SJSA1 (cell line): ENCODE measurements at places on chromosomes 12 and 14. TPM values are rescaled to one million over a fixed set of nuclear protein-coding genes. Genes with fewer than 3 reads are reported as not detected.

- no peak for DNase-seq
- no peak overlapping the region for H3K27ac ChIP-seq
- no peaks in the 10 kb centered on the region for H3K4me1 ChIP-seq
- H3K27me3 ChIP-seq: peaks cover 4% of the 10 kb centered on the region; the same call in 1 of the 2 replicates
Observed at GRCh38 chr14:36451310-36452065, 68.5 kb downstream of the NKX2-1 start.

GRCh38 chr14:91420686-91421085 lies 3.1 kb upstream of the CCDC88C start:
- H3K27ac ChIP-seq: no peak overlapping the region
- H3K36me3 ChIP-seq: no peaks in the 10 kb centered on the region
- no peak overlapping the region for H3K4me3 ChIP-seq
- DNase-seq: no peak
- peaks cover 11% of the 10 kb centered on the region for H3K4me1 ChIP-seq

- no peaks in the 10 kb centered on the region for H3K4me1 ChIP-seq
- H3K36me3 ChIP-seq: no peaks in the 10 kb centered on the region
- no peaks in the 10 kb centered on the region for H3K27me3 ChIP-seq
- H3K27ac ChIP-seq: no peak overlapping the region
Observed at GRCh38 chr12:40001406-40001805, 104.5 kb downstream of the SLC2A13 start.

GRCh38 chr12:27861428-27862167 lies 81.6 kb upstream of the MANSC4 start:
- H3K4me1 ChIP-seq: peaks cover 7% of the 10 kb centered on the region; the same call in 1 of the 2 replicates
- DNase-seq: no peak
- no peaks in the 10 kb centered on the region for H3K27me3 ChIP-seq
- H3K27ac ChIP-seq: no peak overlapping the region

GRCh38 chr12:29752121-29752520 lies 31.6 kb downstream of the TMTC1 start:
- no peaks in the 10 kb centered on the region for H3K4me1 ChIP-seq
- H3K27me3 ChIP-seq: no peaks in the 10 kb centered on the region; the same call in 1 of the 2 replicates
- H3K4me3 ChIP-seq: no peak overlapping the region
- no peaks in the 10 kb centered on the region for H3K36me3 ChIP-seq
- DNase-seq: no peak

DNA sequence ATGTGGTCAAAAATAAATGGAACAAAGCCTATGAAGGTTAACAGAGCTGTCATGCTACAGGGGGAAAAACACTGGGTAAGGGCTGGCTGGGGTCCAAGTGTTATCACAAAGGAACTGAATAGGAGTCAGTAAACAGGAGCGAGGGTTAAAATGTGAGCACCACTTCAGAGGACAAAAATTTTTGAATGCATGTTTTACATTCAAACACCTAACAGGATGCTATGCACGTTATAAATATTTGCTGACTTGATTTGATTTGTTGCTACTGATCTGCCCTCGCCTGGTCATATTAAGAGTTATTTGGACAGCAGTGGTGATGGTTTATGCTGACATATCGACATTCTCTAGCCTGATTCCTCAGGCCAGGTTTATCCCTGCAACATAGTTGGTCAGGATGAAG lies 7.4 kb upstream of the KTN1 start:
- no peak for DNase-seq
- H3K27me3 ChIP-seq: no peaks in the 10 kb centered on the region; the same call in 1 of the 2 replicates
- H3K36me3 ChIP-seq: peaks cover 15% of the 10 kb centered on the region
- peaks cover 27% of the 10 kb centered on the region for H3K4me1 ChIP-seq
- 0 out of 2 replicates have a peak overlapping the region, but pooled peaks have one; percentile 8 for H3K27ac ChIP-seq

DNA sequence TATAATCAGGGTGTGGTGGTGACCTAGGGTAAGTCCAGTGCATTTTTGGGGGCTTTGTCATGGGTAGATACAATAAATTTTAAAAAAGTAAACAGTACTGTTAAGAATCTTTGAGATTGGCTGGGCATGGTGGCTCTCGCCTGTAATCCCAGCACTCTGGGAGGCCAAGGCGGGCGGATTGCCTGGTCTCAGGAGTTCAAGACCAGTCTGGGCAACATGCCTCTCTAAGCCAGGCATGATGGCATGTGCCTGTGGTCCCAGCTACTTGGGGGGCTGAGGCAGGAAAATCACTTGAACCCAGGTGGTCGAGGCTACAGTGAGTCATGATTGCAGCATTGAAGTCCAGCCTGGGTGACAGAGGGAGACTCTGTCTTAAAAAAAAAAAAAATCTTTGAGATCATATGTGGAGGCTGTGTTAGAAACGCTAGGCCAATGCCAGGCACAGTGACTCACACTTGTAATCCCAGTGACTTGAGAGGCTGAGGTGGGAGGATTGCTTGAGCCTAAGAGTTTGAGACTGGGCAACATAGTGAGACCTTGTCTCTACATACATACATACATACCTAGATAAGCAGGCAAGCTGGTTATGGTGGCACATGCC lies 67.7 kb downstream of the PRKCH start:
- no peaks in the 10 kb centered on the region for H3K27me3 ChIP-seq
- no peaks in the 10 kb centered on the region for H3K36me3 ChIP-seq
- H3K4me1 ChIP-seq: peaks cover 43% of the 10 kb centered on the region
- no peak overlapping the region for H3K4me3 ChIP-seq
- peak overlapping the region; percentile 75 for H3K27ac ChIP-seq
- peak; percentile 77 for DNase-seq

DNA sequence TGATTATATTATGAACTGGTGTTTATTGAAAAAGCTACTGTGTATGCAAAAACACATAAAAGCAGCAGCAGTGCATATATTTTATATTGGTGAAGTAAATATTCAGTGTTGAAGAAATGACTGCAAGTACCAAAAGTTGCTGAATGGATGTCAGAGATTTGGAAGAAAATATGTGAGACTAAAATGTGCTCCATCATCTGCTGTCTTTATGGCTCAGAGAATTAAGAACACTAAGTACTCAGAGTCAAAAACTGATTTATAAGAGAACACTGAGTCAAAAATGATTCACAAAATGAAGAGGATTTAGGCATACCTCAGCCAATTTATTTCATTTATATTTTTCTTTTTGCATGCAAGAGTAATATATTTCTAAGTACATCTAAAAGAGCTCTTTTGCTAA lies 86.3 kb upstream of the PDZRN4 start:
- no peak for DNase-seq
- no peak overlapping the region for H3K27ac ChIP-seq
- no peaks in the 10 kb centered on the region for H3K4me1 ChIP-seq
- H3K27me3 ChIP-seq: no peaks in the 10 kb centered on the region
- H3K4me3 ChIP-seq: no peak overlapping the region
- H3K36me3 ChIP-seq: no peaks in the 10 kb centered on the region

DNA sequence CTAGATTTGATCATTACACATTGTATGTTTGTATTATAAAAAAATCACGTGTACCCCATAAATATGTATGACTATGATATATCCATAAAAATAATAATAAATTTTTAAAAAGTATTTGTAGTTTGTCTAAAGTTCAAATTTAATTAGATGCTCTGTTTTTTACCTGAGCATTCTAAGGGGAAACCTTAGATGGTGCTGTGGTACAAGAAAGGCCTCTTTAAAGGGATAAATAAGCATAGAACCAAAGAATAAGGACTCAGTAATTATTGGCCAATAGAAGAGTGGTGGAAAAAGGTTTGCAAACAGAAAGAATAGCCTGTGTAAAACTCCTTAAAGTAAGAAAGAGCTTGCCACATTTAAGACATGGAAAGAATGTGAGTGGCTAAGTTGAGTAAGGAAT lies 580.1 kb upstream of the SEL1L start:
- no peaks in the 10 kb centered on the region for H3K27me3 ChIP-seq
- no peaks in the 10 kb centered on the region for H3K4me1 ChIP-seq
- H3K4me3 ChIP-seq: no peak overlapping the region
- no peak for DNase-seq

DNA sequence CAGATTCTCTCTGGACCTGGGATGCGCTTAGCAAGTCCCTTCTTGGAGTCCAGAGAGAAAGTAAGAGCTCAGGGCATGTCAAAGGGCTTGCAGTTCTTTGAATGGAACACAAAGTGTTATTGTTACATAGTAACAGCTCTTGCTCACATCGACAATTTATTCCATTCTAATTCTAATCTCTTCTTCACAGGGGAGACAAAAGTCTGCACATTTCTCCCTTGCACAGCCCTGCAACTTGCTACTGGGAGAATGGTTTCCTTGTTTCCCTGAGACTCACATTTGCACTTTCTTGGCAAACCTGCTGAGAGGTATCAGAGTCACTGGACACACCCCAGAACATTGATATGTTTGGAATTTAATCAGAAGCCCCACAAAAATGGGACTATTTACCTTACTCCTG lies 209.9 kb upstream of the IGF1 start:
- H3K4me3 ChIP-seq: no peak overlapping the region
- H3K27me3 ChIP-seq: no peaks in the 10 kb centered on the region
- no peaks in the 10 kb centered on the region for H3K36me3 ChIP-seq
- H3K27ac ChIP-seq: no peak overlapping the region
- DNase-seq: no peak

DNA sequence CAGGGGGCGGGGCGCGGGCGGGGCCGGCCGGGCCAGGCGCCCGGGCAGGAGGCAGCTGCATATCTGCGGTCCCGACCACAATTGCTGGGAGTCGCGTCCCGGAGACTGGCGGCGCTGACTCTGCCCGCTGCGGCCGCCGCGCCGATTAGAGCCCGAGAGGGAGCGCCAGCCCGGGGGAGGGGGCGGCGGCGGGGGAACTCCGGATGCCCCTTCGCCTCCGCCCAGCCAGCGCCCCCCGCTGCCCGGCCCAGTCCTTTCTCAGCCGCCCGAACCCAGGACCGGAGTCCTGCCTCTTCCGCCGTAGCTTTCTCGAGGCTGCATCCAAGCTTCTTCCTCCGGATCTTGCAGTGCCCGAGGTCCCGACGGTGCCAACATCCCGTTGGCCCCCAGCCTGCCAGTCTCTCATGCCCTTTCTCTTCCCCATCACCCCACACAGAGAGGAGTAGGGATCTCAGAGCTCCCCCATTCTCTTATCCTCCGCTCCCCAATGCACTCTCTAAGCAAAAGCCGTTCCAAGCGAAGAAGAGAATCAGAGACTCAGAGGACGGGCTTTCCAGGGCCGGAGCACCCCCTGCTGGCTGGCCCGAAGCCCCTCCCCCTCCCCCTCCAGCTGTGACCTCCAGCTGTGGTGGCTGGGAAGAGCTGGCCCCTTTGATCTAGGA lies 8.8 kb upstream of the SP7 start:
- DNase-seq: peak; percentile 80
- H3K4me1 ChIP-seq: peaks cover 10% of the 10 kb centered on the region
- no peaks in the 10 kb centered on the region for H3K36me3 ChIP-seq
- no peaks in the 10 kb centered on the region for H3K27me3 ChIP-seq

DNA sequence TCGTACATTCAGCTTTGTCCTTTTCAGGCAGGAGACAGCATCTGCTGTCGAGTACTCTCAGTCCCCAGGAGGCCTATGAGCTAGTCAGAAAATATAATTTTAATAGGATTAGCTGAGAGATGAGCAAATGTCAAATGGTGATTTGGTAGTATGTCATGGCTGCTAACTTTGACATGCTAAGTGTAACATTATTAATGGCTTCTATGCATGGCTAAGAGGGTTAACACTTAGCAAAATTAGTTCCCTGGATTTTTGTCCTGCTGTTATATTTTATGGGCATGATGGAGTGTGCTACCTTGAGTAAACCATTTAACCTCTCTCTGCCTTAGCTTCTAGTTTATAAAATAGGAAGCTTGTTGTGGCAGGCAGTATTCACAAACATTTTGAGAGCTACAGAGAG lies 2.9 kb upstream of the PCNX1 start:
- no peaks in the 10 kb centered on the region for H3K27me3 ChIP-seq
- peaks cover 9% of the 10 kb centered on the region; the same call in 1 of the 2 replicates for H3K36me3 ChIP-seq
- DNase-seq: no peak

- H3K4me1 ChIP-seq: no peaks in the 10 kb centered on the region
- no peak overlapping the region for H3K27ac ChIP-seq
- H3K36me3 ChIP-seq: no peaks in the 10 kb centered on the region
- no peaks in the 10 kb centered on the region for H3K27me3 ChIP-seq
Observed at GRCh38 chr14:76752744-76753143, 8.5 kb upstream of the VASH1 start.

- DNase-seq: no peak
- H3K4me3 ChIP-seq: no peak overlapping the region
- H3K4me1 ChIP-seq: no peaks in the 10 kb centered on the region
Observed at GRCh38 chr12:92701441-92701840, 1.3 kb upstream of the PLEKHG7 start.

GRCh38 chr12:110785240-110785639 lies 42.5 kb upstream of the PPP1CC start:
- no peak overlapping the region for H3K4me3 ChIP-seq
- no peak for DNase-seq
- H3K27ac ChIP-seq: no peak overlapping the region
- no peaks in the 10 kb centered on the region for H3K4me1 ChIP-seq

DNA sequence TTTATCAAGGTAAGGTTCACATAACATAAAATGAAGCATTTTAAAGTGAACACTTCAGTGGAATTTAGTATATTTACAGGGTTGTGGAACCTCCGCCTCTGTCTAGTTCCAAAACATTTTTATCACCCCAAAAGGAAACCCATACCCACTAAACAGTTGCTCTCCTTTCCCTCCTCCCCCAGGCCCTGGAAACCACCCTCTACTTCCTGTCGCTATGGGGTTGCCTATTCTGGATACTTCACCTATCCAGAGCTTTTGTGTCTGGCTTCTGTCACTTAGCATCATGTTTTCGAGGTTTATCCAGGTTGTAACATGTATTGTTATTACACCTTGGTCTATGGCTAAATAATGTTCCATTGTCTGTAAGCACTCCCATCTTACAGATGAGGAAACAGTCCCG lies 27.7 kb upstream of the ZFP36L1 start:
- peaks cover 11% of the 10 kb centered on the region for H3K4me1 ChIP-seq
- H3K4me3 ChIP-seq: no peak overlapping the region
- no peaks in the 10 kb centered on the region for H3K27me3 ChIP-seq
- H3K36me3 ChIP-seq: no peaks in the 10 kb centered on the region
- no peak overlapping the region for H3K27ac ChIP-seq

GRCh38 chr12:90858252-90858651 lies 96.7 kb downstream of the CCER1 start:
- no peak overlapping the region for H3K4me3 ChIP-seq
- H3K27me3 ChIP-seq: no peaks in the 10 kb centered on the region
- DNase-seq: no peak
- H3K4me1 ChIP-seq: no peaks in the 10 kb centered on the region

GRCh38 chr14:76196980-76197695 lies 45.4 kb downstream of the GPATCH2L start:
- H3K4me1 ChIP-seq: peaks cover 10% of the 10 kb centered on the region
- H3K36me3 ChIP-seq: peaks cover 73% of the 10 kb centered on the region
- DNase-seq: no peak

GRCh38 chr12:50401500-50402081 lies 906 bp downstream of the LARP4 start:
- no peaks in the 10 kb centered on the region for H3K27me3 ChIP-seq
- H3K4me1 ChIP-seq: peaks cover 18% of the 10 kb centered on the region
- H3K36me3 ChIP-seq: no peaks in the 10 kb centered on the region
- peak overlapping the region; percentile 4 for H3K27ac ChIP-seq

DNA sequence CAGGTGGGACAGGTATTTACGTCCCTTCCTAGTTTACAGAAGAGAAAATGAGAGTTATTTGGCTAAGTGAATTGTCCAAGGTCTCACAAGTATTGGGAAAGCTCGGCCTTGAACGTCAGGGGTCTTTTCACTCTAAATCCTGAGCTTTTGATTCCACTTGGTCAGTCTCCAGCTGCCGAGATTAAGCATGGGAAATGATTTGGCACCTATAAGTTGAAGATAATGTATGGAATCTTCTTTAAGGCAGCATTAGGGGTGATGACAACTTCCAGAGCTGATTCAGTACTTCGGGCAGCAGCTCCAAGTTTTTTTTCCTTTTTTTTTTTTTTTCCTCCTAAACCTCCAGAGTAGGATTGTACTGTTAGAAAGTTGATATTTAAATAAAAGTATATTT lies 722 bp downstream of the FAM234B start:
- H3K27me3 ChIP-seq: 0 out of 2 replicates have a peak, but pooled peaks cover 3% of the 10 kb centered on the region
- H3K4me1 ChIP-seq: peaks cover 11% of the 10 kb centered on the region; the same call in 1 of the 2 replicates
- no peak overlapping the region for H3K27ac ChIP-seq

The CCDC91 gene
- total RNA-seq: 9.2 and 35.6 TPM in 2 replicates

The ZNF10 gene
- total RNA-seq: 0.25 and 0.32 TPM in 2 replicates

The TGM1 gene
- total RNA-seq: 0.76 TPM in 1 of 2 replicates, not detected in the other

The LRRIQ1 gene
- total RNA-seq: not detected in 2 replicates

The CCDC38 gene
- 0.39 TPM in 1 of 2 replicates, not detected in the other for total RNA-seq

The FAR2 gene
- 1.5 and 1.7 TPM in 2 replicates for total RNA-seq
